Ovary (tissue), 10 donors: ENCODE measurements at places on chromosomes 1 and 21. TPM values are rescaled to one million over a fixed set of nuclear protein-coding genes. Genes with fewer than 3 reads are reported as not detected.

Gene OR2T29
- total RNA-seq: not detected

DNA sequence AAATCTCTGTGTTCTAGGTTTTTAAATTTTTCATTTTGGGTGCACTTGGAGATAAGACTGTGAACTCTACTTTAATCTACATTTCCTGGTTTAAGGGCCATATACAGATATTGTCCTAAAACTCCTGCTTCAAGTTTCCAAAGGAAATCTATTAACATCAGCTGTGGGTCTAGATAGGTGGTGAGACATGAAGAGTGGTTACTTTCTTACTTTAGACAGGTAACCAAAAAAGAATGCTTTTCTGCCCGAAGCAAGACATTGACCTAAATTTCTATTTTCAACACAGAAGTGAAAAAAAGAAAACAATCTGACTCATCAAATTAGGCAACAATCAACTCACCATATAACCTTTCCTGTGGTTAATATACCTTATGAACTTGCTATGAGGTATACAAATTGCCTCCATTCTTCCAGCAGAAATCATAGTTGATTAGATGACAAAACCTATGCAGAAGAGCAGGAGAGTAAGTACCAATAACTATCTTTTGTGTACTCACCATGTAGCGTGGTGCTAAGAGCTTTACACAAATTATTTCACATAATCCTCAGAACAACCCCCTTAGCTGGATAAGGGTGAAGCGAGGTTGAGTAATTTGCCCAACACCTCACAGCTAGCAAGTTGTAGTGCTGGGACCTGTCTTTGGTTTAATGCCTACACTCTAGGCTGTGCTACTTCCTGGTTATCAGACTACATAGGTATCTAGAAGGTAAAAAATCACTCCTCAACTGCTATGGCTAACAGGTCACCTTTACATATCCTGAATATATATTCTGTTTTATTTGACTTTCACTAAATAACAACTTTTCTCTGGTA, 23.4 kb upstream of the PTPN14 start:
- H3K4me3 ChIP-seq: no peak overlapping the region
- no peaks in the 10 kb centered on the region for H3K27me3 ChIP-seq
- peaks cover 7% of the 10 kb centered on the region for H3K4me1 ChIP-seq
- no peak overlapping the region for H3K27ac ChIP-seq

- no peaks in the 10 kb centered on the region for H3K36me3 ChIP-seq
- H3K27ac ChIP-seq: no peak overlapping the region
- peaks cover 2% of the 10 kb centered on the region for H3K4me1 ChIP-seq
- no peak overlapping the region for H3K4me3 ChIP-seq
- DNase-seq: no peak
- H3K27me3 ChIP-seq: no peaks in the 10 kb centered on the region
These were observed 55.2 kb downstream of the SASS6 start for GRCh38 chr1:100077531-100077930.

GRCh38 chr1:240152611-240153297, 61.1 kb downstream of the FMN2 start:
- H3K27ac ChIP-seq: no peak overlapping the region
- DNase-seq: no peak
- no peaks in the 10 kb centered on the region for H3K4me1 ChIP-seq
- no peak overlapping the region for H3K4me3 ChIP-seq
- no peaks in the 10 kb centered on the region for H3K27me3 ChIP-seq

GRCh38 chr1:87329051-87329525, 408 bp downstream of the LMO4 start:
- H3K36me3 ChIP-seq: no peaks in the 10 kb centered on the region
- peak overlapping the region; percentile 74 for H3K4me3 ChIP-seq
- H3K4me1 ChIP-seq: peaks cover 6% of the 10 kb centered on the region
- peak overlapping the region; percentile 99 for H3K27ac ChIP-seq
- H3K27me3 ChIP-seq: no peaks in the 10 kb centered on the region

- peak overlapping the region; percentile 78 for H3K4me3 ChIP-seq
- no peaks in the 10 kb centered on the region for H3K27me3 ChIP-seq
- DNase-seq: no peak
- peak overlapping the region; percentile 48 for H3K27ac ChIP-seq
- no peaks in the 10 kb centered on the region for H3K36me3 ChIP-seq
- peaks cover 19% of the 10 kb centered on the region for H3K4me1 ChIP-seq
These were observed 2.4 kb downstream of the ATP2B4 start for GRCh38 chr1:203629016-203629506.

DNA sequence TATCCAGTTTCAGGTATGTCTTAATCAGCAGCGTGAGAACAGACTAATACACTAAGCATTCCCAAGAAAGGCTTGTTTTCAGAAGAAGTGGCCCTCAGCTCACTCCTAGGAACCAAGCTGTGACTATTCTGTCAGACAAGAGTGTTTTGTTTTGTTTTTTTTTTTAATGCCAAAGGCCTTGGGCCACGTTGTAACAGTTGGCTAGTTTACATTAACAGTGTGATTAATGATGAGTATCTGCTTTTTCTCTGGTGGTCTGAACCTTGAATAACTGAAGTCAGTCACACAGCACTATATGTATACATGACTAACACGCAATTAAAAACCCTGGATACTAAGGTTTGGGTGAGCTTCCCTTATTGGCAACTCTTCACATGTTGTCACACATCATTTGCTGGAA, 21.9 kb downstream of the DPYD start:
- no peak overlapping the region for H3K27ac ChIP-seq
- H3K4me1 ChIP-seq: peaks cover 2% of the 10 kb centered on the region
- no peaks in the 10 kb centered on the region for H3K27me3 ChIP-seq
- no peaks in the 10 kb centered on the region for H3K36me3 ChIP-seq
- no peak for DNase-seq
- H3K4me3 ChIP-seq: no peak overlapping the region
